ENCODE measurements at places on chromosomes 13 and 19. TPM values are rescaled to one million over a fixed set of nuclear protein-coding genes. Genes with fewer than 3 reads are reported as not detected.

The TTC9B gene
- not detected for total RNA-seq

The NTN5 gene
- total RNA-seq = 0.78 TPM

The WDR62 gene
- 24.9 TPM for total RNA-seq

The DPF1 gene
- 2.0 TPM for total RNA-seq

The PEAK3 gene
- total RNA-seq = not detected
